CD4-positive, alpha-beta T cell treated with Interleukin-12 subunit alpha and Interleukin-12 subunit beta, for 1 hour (primary cell): ENCODE measurements at places on chromosomes 11 and 22.

- DNase-seq: no peak
Observed at GRCh38 chr11:1504581-1505290, 18.2 kb upstream of the MOB2 start.

DNA sequence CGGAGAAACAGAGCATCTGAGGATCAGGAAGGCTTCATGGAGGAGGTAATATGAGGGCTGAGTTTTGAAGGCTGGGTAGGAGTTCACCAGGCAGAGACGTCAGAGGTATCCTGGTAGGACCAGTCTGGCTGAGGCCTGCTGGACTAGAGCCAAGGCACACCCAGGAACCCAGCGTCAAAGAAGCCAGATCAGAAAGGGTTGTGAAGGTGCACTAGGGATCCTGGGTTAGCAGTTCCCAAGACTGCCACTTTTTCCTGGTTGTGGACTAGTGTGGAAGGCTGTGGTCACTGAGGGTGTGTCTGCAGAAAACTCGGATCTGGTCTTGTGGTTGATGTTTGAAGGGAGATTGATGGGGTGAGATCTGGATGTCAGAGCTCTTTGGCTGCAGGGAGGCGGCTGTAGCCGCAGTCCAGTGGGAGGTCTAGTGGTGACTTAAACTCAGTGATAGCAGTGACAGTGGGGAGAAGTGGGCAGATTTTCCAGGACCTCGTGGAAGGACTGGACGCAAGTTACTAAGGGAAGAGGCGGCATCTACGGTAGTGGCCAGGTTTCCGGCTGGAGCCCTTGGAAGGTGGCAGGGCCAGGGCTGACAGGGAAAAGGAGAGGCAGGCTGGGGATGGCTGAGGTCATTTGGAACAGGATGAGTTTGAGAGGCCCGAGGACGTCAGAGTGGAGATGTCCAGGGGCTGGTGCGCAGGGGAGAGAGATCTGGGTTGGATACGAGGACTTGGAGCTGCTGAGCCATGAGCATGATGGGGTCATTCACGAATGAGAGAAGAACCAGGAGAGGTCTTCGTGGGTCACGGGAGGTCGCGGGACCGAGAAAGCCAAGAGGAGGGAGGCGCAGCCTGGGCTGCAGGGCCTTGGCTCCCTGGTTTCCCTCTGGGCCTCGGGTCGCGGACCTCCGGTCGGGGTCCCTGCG lies 10.9 kb downstream of the RELA start:
- DNase-seq: no peak

- no peak for DNase-seq
Observed at GRCh38 chr11:46294365-46295309, 17.2 kb downstream of the CREB3L1 start.

DNA sequence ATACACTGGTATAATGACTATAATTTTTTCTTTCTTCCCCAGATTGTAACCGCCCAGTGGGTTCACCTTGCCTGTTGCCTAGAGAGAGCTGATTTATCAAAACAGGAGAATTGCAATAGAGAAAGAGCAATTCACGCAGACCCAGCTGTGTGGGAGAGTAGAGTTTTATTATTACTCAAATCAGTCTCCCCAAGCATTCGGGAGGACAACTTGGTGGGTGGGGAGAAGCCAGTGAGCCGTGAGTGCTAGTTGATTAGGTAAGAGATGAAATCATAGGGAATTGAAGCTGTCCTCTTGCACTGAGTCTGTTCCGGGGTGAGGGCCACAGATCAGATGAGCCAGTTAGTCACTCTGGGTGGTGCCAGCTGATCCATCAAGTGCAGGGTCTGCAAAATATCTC lies 73.2 kb downstream of the SLC35F2 start:
- DNase-seq: no peak

- no peak for DNase-seq
Observed at GRCh38 chr22:39139933-39140332, 12.5 kb downstream of the CBX7 start.

- no peak for DNase-seq
Observed at GRCh38 chr11:75072582-75072981, 24.1 kb downstream of the OR2AT4 start.

DNA sequence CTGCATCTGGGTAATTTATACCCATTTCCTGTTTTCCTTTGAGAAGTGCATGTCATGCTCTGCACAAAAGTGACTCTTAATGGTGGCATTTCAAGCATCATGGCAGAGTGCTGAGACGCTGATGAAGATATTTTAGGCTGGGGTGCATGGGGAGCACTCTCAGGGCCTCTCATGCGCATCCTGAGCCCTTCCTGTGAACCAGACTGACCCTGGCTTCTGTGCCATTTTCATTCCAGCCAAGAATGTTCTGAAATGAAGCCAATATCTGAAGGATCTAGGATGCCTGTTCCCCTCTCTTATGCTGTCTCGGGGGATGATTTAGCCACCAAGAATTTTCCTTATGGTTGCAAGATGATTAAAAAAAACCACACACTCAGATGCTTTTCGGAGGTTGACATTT lies 61.5 kb downstream of the MIAT start:
- no peak for DNase-seq

DNA sequence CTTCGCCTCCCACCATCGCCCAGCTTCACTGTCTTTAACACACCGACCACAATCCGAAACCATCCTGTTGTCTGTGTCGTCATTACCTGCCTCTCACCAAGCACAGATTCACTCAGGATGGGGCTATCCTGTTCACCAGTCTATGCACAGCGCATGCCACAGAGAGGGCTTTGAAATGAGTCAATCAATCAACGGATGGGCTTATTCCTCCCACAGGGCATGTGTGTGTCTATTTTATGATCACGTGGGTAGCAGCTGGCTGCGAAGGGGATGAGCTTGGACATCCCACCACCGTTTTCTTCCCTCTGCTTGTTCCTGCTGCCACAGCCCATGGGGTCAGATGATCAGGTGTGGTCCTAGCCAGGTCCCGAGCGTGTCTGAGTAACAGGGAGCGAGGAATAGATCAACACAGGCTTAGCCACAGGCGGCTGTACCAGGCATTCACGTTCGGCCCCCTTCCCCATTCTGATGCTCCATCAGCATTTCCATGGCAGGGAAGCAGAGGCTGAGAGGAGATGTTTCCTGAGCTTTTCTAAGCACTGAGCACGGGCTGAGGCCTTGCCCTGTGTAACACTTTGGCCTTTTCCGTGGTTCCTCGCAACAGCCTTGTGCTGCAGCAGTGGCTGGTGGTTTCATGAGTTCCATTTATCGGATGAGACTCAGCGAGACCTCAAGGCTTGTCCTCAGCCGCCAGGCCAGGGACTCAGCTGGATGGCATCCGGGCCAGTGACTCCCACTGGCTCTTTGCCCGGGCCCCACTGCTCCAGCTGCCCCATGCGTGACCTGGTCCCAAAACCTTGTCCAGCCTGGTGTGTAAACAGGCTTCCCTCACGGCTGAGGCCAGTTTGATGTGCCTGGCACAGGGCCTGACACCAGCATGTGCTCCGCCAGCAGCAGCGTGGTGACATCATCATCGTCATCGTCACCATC lies 48.1 kb upstream of the FGF3 start:
- no peak for DNase-seq

- DNase-seq: no peak
Observed at GRCh38 chr11:67656278-67656922, 5.9 kb upstream of the ACY3 start.

GRCh38 chr11:59708537-59708936 lies 5.1 kb downstream of the OR10V1 start:
- no peak for DNase-seq

GRCh38 chr11:132123854-132124835 lies 753.7 kb downstream of the NTM start:
- DNase-seq: no peak

DNA sequence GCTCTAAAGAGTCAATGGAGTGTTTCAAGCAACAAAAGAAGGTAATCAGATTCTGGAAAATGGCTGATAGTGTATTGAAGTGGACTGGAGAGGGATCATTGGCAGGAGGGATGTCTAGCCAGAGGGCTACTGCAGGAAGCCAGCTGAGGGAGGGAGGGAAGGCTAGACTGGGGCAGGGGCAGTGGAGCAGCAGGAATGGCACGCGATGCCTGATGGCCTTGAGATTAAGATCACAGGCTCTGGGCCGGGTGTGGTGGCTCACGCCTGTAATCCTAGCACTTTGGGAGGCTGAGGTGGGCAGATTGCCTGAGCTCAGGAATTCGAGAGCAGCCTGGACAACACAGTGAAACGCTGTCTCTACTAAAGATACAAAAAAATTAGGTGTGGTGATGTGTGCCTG lies 47.5 kb upstream of the PRDM11 start:
- DNase-seq: no peak

DNA sequence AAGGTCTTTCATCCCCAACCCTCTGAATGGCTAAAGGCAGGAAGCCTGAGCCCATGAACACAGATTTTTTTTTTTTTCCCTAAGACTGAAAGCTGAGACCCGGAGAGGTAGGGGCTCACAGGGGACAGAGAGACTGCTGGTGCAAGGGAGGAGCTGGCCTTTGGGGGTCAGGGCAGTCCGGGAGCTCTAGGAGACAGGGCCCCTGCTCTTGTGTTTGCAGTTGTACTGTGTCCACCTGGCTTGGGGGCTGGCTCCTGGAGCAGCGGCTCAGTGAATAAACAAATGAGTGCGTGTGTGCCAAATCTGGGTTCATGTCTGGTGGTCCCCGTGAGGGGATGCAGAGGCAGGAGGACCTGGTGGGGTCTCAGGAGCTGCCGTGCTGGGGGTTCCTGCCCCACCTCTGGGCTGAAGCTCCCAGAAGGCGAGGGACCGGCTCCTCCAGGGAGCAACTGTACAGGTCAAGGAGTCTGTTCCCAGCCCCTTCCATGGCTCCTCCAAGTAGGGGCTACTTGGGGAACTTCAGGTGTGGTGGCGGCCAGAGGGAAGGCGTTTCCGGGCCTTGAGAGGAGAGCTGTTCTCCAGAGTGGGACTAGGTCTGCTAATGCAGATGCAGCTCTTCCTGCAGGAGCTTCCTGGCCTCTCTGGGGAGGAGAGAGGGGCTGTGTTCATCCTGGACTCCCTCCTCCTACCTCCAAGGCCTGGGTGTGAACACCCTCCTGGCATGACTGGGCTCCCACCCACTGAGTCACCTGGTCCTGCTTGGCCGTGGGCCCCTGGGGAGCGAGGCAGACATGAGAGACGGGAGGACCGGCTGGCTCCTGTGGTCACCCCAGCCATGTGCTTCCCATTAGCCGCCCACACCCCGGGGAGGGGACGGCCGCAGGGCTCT lies 57.6 kb downstream of the FBXO7 start:
- DNase-seq: no peak

DNA sequence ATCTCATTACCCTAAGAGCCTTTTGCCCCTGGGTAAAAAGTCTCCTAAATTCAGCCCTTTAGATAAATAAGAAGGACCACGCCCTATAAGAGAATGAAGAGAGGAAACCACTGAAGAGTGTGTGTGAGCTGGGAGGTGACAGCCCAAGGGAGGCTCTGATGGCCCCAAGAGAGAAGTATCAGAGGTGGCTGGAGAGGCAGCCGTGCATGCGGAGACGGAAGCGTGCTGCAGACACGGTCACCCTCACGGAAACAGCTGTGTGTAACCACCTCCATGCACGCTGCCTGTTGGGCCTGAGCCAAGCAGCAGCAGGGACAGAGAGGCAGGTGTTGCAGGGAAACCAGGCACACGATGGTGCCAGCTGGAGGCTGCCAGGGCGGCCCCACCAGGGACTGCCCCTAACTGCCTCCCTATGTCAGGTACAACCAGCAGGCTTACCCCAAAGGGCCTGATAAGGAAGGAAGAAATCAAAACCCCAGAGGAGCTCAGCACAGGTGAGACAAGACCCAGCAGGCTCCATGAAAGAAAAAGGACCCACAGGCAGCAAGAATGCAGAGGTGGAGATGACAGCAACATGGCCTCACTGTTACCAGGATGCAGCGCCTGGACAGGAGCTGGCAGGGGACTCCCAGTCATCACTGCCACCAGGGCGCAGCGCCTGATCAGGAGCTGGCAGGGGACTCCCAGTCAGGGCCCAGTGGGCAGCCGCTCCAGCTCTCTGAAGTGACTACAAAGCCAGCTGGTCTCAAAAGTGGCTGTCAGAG lies 7.8 kb downstream of the LARGE2 start:
- peak; percentile 59 for DNase-seq

DNA sequence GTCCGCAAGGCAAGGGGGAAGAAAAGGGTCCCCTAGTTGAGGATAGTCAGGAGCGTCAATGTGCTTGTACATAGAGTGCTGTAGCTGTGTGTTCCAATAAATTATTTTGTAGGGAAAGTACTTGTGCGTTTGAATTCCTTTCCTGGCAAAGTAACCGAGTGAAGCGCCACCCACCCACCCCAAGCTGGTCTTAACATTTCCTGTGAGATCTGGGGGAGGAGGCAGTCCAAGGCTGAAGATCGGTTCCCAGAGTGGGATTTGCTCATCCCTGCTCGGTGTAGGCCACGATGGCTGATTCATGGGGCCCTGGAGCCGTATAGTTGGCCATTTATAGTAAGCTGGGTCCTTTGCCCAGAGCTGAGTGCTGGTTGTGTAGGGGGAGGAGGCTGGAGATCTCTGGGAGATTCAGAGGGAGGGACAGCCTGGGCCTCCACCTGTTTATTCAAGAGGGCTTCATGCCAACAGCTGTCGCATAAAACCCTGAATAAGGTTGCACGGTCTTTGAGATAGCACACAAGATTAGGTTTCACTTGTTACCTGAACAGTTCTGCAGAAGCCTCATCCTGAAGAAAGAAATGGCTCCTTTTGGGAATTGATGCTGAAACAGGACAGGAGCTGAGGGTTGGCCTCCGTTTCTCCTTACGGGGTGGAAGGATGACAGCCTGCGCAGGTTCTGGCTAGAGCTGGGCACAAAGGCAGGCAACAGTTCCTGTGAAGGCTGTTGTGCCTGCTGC lies 2.4 kb downstream of the ATF4 start:
- peak; percentile 30 for DNase-seq

DNA sequence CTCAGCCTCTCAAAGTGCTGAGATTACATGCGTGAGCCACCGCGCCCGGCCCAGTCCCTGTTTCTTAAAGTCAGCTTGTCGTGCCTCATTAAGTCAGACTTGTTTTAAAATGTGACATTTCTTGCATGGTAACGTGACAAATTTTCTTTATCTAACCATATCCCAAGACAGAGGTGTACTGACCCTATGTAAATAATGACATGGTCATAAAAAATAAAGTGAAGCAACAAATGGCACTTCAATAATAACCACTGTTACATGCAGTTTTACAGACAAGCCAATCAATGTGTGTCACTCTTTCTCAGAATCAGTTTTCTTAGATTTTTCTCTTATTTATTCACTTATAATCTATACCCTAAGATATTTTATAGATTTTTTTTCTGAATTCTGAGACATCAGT lies 26.5 kb upstream of the SIK2 start:
- no peak for DNase-seq

DNA sequence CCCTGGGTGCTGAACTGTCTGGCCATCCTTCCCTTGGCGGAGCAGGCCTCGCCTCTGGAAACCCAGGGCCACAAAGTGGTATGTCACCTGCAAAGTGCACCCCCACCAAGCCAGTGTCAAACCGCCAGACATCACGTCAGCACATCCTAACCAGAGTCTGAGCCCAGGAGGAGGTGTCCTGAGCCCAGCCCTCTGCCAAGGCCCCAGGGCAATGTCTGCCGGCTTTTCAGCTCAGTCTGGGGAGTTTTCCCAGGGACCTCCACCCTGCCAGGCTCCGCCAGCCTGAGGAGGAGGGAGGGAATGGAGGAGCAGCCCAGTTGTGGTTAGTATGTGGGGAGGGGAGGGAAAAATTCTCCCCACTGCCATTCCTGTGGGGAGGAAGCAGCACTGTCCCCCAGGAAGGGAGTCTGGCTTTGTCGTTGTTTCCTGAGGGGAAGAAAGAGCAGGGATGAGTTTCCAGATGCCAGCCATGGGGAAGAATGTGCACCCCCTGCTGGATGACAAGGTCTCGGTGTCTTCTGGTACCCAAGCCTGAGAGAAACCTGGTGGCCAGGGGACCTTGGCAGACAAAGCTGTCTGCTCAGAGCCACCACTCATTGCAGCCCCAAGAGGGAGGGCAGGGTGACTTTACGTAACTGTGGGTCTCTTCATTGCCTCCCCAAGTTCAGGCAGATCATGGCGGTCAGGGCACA lies 81.4 kb upstream of the CD82 start:
- no peak for DNase-seq

GRCh38 chr11:96309016-96309642 lies 33.9 kb downstream of the MAML2 start:
- DNase-seq: no peak
